Small intestine (tissue), 16 donors: ENCODE measurements at places on chromosomes 5 and 9.

DNA sequence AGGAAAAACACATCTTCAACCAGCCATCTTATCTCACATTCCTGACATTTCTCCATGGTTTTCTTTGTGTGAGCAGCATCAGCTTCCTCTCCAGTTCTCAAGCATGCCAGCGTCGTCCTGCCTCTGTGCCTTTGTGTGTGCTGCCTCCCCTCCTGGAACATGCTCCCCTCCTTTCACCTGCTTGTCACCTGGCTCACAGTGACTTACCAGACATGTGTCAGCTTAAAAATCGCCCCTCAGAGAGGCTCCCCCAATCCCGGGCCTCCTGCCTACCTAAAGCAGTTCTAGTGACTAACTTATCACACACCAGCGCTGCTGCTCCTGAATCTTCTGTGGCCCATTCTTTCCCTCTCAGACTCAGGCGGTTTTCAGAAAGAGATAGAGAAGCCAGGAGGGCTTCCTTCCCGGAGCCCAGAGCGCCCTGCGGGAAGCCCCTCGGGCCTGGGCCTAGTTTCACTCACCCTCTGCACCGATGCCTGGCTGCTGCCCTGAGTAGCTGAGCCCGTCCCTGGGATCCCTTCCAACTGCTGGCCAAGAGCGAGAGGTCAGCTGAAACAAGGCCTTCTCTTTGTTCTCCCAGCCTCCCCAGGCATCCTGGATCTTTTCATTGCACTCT lies 51.1 kb upstream of the MVB12B start:
- H3K27me3 ChIP-seq: peaks cover 5% of the 10 kb centered on the region
- no peak overlapping the region for H3K4me3 ChIP-seq
- DNase-seq: no peak
- no peaks in the 10 kb centered on the region for H3K36me3 ChIP-seq

- H3K4me3 ChIP-seq: no peak overlapping the region
- no peak for DNase-seq
- H3K36me3 ChIP-seq: peaks cover 4% of the 10 kb centered on the region
- H3K27me3 ChIP-seq: no peaks in the 10 kb centered on the region
Observed at GRCh38 chr5:14267991-14268708, 125.0 kb downstream of the TRIO start.

GRCh38 chr9:116115761-116116353 lies 37.7 kb upstream of the PAPPA start:
- DNase-seq: no peak
- no peaks in the 10 kb centered on the region for H3K36me3 ChIP-seq
- H3K27ac ChIP-seq: no peak overlapping the region
- H3K27me3 ChIP-seq: no peaks in the 10 kb centered on the region

DNA sequence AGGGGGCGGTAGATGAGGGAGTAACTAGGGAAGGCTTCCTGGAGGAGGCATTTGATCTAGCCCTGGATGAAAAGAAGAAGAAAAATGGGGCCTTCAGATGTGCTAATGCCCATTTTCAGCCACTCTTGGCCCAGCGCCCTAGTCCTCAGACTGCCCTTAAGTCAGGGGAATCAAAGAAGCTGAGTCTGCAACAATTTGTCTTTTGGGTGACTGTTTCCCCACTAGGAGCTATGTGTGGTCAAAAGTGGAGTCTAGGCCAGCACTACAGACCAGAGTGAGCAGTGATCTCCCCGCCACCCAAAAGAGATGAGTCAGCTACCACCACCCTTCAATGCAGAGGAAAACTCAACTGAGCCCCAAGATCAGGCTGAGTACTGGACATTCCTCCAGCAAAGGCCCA lies 542.1 kb downstream of the BNC2 start:
- no peak overlapping the region for H3K27ac ChIP-seq
- no peaks in the 10 kb centered on the region for H3K36me3 ChIP-seq
- H3K27me3 ChIP-seq: no peaks in the 10 kb centered on the region
- no peak for DNase-seq
- no peaks in the 10 kb centered on the region for H3K4me1 ChIP-seq
- no peak overlapping the region for H3K4me3 ChIP-seq

- H3K4me1 ChIP-seq: no peaks in the 10 kb centered on the region
- no peaks in the 10 kb centered on the region for H3K27me3 ChIP-seq
- peak; percentile 60 for DNase-seq
- H3K27ac ChIP-seq: no peak overlapping the region
Observed at GRCh38 chr9:34493972-34494535, 28.7 kb downstream of the ENHO start.

- no peak for DNase-seq
- no peak overlapping the region for H3K27ac ChIP-seq
- no peaks in the 10 kb centered on the region for H3K27me3 ChIP-seq
- H3K4me3 ChIP-seq: no peak overlapping the region
- no peaks in the 10 kb centered on the region for H3K4me1 ChIP-seq
Observed at GRCh38 chr5:113081091-113081839, 104.7 kb downstream of the DCP2 start.

DNA sequence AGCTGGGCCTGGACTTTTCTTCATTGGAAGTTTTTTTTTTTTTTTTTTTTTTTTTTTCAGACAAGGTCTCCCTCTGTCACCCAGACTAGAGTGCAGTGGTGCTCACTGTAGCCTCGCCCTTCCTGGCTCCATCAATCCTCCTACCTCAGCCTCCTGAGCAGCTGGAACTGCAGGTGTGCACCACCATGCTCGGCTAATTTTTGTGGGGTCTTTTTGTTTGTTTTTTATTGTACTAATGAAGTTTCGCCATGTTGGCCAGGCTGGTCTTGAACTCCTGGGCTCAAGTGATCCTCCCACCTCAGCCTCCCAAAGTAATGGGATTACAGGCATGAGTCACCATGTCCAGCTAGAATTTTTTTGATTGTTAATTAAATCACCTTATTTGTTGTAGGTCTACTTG lies 3.6 kb downstream of the DNAJC18 start:
- no peak overlapping the region for H3K27ac ChIP-seq
- H3K36me3 ChIP-seq: no peaks in the 10 kb centered on the region
- H3K4me3 ChIP-seq: no peak overlapping the region
- H3K4me1 ChIP-seq: no peaks in the 10 kb centered on the region
- no peak for DNase-seq

DNA sequence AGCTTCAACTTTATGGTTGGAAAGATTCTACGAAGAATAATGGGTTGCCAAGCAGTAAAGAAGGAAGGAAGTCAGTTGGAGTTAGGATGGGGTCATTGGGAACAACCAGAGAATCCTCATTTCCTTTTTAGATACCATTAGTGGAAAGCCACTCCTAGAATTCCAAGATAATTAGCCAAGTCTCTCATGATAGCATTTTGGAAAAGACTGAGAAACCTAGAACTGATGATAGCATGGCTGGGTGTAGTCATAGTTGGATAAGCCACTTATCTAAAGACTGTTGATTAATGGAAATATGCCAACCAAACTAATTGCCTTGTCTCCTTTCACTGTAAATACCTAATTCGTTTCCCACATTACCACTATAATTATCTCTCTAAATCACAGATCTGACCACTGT lies 377.0 kb downstream of the GLIS3 start:
- H3K4me1 ChIP-seq: no peaks in the 10 kb centered on the region
- peak overlapping the region; percentile 43 for H3K27ac ChIP-seq
- H3K4me3 ChIP-seq: no peak overlapping the region
- DNase-seq: peak; percentile 75

GRCh38 chr5:62771341-62771740 lies 192.7 kb downstream of the LRRC70 start:
- H3K4me1 ChIP-seq: no peaks in the 10 kb centered on the region
- H3K4me3 ChIP-seq: no peak overlapping the region
- no peaks in the 10 kb centered on the region for H3K36me3 ChIP-seq
- H3K27ac ChIP-seq: no peak overlapping the region

- no peaks in the 10 kb centered on the region for H3K4me1 ChIP-seq
- H3K4me3 ChIP-seq: no peak overlapping the region
- DNase-seq: peak; percentile 11
Observed at GRCh38 chr5:66666778-66667177, 70.6 kb downstream of the MAST4 start.

DNA sequence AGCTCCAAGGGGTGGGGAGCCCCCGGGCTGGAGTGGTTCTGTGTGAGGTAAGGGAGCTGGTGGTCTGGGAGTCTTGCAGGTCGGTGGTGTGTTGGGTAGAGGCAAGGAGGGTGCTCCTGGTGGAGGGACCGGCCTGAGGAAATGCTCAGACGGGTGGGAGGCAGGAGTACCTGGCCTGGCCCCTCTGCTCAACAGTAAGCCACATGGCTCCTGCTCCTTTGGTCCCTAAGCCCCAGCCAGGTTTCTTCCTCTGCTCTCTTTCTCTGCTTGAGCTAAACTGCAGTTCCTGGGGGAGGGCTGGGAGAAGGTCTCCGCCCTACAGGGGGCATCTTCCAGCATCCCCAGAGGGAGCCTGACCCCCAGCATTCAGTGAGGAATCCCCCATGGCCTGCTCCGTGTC lies 17.2 kb downstream of the TSPAN17 start:
- H3K4me3 ChIP-seq: no peak overlapping the region
- no peak for DNase-seq
- no peaks in the 10 kb centered on the region for H3K36me3 ChIP-seq
- peaks cover 14% of the 10 kb centered on the region for H3K27me3 ChIP-seq

DNA sequence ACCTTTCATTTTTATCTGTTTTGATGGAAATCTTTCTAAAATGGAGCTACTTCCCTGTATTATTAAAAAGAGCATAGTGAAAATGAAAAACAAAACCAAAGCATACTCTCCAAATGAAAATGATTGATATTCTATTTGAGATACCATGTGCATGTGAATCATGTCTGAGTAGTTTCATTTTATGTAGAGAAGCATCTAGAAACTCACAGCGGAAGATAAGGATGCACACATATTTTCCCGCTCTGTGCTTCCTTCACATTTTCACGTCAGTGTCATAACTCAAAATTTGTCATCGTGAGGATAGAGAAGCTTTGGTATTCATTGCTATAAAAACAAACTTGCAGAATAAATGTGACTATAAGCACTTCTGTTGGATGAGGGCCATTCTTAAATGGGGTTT lies 34.0 kb upstream of the CLINT1 start:
- no peak overlapping the region for H3K4me3 ChIP-seq
- no peaks in the 10 kb centered on the region for H3K4me1 ChIP-seq
- no peaks in the 10 kb centered on the region for H3K36me3 ChIP-seq
- no peaks in the 10 kb centered on the region for H3K27me3 ChIP-seq
- no peak overlapping the region for H3K27ac ChIP-seq

- no peaks in the 10 kb centered on the region for H3K27me3 ChIP-seq
- DNase-seq: peak; percentile 51
- H3K4me3 ChIP-seq: no peak overlapping the region
- peaks cover 2% of the 10 kb centered on the region for H3K4me1 ChIP-seq
Observed at GRCh38 chr5:139474890-139475791, 4.3 kb downstream of the SMIM33 start.

DNA sequence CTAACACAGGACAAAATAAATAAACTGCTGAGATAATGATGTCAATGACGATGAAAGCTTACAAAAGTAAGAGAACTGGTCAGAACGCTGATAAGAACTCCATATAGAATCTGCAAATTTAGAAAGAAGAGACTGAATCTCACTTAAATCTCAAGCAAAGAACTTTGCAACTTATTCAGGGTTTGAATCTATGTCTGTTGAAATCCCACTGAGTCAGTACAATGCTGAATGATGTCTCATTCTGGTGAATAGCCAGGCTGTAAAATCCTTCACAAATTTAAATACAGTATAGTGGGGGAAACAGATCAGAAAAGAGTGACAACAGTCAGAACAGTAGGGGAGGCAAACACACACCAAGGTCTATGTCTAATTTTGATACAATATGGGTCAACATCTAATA lies 38.9 kb upstream of the NR3C1 start:
- no peaks in the 10 kb centered on the region for H3K36me3 ChIP-seq
- no peaks in the 10 kb centered on the region for H3K4me1 ChIP-seq
- H3K27me3 ChIP-seq: no peaks in the 10 kb centered on the region

DNA sequence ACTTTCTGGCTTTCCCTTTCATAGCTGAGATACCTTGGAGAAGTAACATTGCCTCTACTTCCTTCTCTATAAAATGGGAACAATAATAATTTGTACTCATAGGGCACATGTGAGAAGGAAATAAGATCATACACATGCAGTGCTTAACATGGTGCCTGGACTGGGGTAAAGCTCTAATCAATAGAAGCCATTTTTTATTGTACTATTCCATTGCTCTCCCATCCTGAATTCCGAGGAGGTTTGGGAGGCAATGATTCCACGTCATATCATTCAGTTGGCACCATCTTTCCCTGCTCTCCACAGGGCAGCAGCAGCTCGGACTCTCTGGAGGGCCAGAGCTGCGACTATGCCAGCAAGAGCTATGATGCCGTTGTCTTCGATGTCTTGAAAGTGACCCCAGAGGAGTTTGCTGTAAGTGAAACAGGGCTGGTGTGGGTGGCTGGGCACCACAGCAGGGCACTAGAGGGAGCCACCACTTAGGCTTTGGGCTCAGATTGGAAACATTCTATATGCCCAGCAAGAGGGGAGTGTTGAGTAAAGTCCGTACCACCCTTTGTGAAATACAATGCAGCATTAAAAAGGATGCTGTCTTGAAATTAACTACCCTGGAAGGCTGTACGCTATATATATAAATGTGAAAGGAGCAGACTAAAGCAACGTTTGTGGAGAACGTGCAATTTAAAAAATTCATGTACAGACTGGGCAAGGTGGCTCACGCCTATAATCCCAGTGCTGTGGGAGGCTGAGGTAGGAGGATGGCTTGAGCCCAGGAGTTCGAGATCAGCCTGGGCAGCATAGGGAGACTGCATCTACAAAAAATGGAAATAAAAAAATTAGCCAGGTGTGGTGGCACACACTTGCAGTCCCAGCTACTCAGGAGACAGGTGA lies 51.2 kb downstream of the RALGPS1 start:
- H3K27ac ChIP-seq: no peak overlapping the region
- DNase-seq: no peak
- H3K36me3 ChIP-seq: peaks cover 5% of the 10 kb centered on the region
- no peaks in the 10 kb centered on the region for H3K27me3 ChIP-seq
- H3K4me1 ChIP-seq: no peaks in the 10 kb centered on the region
- no peak overlapping the region for H3K4me3 ChIP-seq

DNA sequence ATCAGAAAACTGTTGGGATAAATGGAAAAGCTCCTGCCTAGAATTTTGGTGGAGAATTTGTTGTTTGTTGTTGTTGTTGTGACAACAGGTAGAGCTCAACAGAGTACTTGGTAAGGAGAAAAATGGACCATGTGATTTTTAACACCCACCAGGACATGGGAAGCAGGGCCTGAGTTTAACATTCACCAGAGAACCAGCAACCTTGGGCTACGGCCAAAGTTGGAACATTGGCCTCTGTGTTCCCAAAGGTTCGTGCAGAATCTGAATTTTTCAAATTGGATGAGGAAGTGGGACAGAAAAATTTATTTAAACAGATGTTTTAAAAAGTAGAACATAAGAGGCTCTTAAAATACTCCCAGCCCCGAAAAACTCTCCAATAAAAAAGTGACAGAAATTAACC lies 127.0 kb downstream of the GNA14 start:
- H3K4me1 ChIP-seq: peaks cover 8% of the 10 kb centered on the region
- H3K27me3 ChIP-seq: no peaks in the 10 kb centered on the region
- no peaks in the 10 kb centered on the region for H3K36me3 ChIP-seq

DNA sequence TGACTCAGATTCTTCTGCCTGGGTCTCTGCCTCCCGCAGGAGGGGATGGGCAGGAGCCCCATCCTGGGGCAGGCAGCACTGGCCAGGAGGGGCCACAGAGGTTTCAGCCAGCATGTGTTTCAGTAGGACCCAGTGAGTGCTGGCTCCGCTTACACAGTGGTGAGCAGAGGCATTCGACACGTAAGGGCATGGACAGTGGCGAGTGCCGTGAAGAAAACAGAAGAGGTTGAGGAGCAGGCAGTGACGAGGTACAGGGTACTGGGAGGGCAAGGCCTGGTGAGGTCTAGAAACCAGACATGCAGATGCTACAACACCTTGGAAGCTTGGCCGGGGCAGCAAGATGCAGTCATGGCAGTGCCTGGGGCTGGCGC lies 41.5 kb downstream of the CACNA1B start:
- H3K27ac ChIP-seq: no peak overlapping the region
- no peaks in the 10 kb centered on the region for H3K36me3 ChIP-seq
- DNase-seq: no peak
- no peak overlapping the region for H3K4me3 ChIP-seq
